ENCODE measurements at places on chromosomes 5 and 9. TPM values are rescaled to one million over a fixed set of nuclear protein-coding genes. Genes with fewer than 3 reads are reported as not detected.

SPATA31D4 gene
- total RNA-seq, result not detected

CDK5RAP2 gene
- total RNA-seq, result 40.9 TPM

FOXD4L6 gene
- total RNA-seq, result not detected

DOK3 gene
- 1.8 TPM for total RNA-seq

GALNT12 gene
- 16.5 TPM for total RNA-seq

CDO1 gene
- 9.0 TPM for total RNA-seq

ARPC5L gene
- 14.4 TPM for total RNA-seq

CACFD1 gene
- total RNA-seq, result 8.7 TPM

TMEM215 gene
- not detected for total RNA-seq

ADAMTS19 gene
- total RNA-seq, result 0.73 TPM
